ENCODE measurements at places on chromosomes 11 and 22.
A peak's percentile ranks its signal among the peaks of the same experiment; 100 is the strongest.

GRCh38 chr11:116791002-116791812 is 472 bp downstream of the APOA5 start:
- DNase-seq: peak; percentile 92

- DNase-seq: no peak
These were observed 621.3 kb downstream of the ETS1 start for GRCh38 chr11:127965939-127966668.

DNA sequence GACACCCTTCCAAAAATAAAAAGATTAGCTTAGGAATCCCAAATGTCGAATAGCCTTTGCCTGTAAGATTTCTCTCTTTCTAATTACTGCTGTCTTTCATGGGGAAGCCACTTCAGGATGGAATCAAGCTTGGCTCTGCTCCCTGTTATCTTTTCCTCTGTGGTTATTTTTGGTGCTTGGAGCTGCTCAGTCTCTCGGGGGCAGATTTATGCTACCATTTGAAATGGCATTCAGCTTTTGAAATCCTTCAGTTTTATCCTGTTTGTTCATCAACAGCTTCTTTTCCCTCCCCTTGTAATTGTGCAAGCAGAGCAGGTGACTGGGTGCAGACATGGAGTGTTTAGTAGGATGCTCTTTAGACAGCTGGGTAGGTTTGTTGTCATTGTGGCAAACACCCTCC is 111.0 kb downstream of the DBX1 start:
- DNase-seq: no peak

DNA sequence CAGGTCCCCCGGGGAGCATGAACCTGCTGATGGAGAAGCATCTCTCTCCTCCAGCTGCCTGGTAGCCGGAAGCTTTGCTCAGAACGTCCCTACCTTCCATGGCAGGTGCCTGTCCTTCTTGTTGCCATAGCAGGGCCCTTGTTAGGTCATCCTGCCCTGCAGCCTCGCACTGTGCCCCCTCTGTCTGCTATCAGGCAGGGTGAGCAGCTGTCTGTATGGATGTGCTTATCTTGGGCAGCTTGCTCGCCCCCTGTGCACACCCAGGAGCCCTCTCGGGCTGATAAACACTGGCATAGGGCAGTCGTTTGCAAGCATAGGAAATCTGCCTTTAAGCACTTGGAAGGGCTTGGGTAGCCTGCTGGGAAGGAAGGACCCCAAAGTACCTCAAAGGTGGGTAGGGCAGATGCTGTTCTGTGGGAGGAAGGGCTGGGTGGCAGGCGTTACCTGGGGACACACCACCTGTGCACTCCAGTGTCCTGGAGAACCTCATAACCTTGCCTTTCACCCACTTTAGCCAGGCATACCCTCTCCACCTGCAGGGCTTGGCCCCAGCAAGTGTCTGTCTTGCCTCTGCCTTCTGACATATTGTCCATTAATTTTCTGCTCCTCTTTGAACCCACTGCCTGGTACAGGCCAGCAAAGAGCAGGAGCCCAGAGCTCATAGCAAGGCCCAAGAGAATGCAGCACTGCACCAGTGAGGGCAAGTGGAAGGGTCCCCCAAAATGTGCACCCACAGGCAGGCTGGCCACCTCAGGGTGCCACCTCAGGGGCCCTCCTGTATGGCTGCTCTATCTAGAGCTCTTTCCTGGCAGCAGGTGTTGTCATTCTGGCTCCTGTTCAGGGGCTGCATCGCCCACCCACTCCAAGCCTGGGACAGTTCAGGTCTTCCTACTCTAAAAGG is 8.0 kb upstream of the COMT start:
- no peak for DNase-seq

GRCh38 chr22:45758603-45759002 is 87.0 kb downstream of the ATXN10 start:
- DNase-seq: peak; percentile 20

Data from HEK293T (cell line).